Bronchial epithelial cell (primary cell): ENCODE measurements at places on chromosomes 13 and 19. TPM values are rescaled to one million over a fixed set of nuclear protein-coding genes. Genes with fewer than 3 reads are reported as not detected.

VSTM2B gene
- not detected in 2 replicates for total RNA-seq

TNNT1 gene
- 65.0 and 151 TPM in 2 replicates for total RNA-seq

CYP2F1 gene
- total RNA-seq, result not detected in 2 replicates

TMEM38A gene
- 4.7 and 10.0 TPM in 2 replicates for total RNA-seq

ACP5 gene
- 24.5 and 26.2 TPM in 2 replicates for total RNA-seq
